Activated naive CD8-positive, alpha-beta T cell treated with anti-CD3 and anti-CD28 coated beads, Interleukin-2, amount 50 U/mL, for 24 hours (primary cell): ENCODE measurements at places on chromosomes 3 and 15.

GRCh38 chr3:71759401-71759800, 5.7 kb downstream of the GPR27 start:
- DNase-seq, result no peak

DNA sequence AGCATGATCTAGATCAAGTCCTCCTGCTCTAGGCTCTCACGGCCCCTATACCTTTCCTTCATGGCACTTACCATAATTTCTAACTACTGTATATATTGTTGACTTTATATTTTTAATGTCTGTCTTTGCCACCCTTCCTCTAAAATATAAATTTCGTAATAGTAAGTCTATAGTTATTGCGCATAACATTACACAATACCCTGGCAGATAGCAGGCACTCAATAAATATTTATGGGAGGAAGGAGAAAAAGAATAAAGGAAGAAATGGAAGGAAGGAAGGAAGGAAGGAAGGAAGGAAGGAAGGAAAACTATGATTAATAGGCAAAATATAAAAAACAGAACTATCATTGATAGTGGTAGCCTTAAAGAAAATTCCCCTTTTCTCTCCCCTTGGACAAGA, 190.3 kb upstream of the LMCD1 start:
- DNase-seq, result no peak

DNA sequence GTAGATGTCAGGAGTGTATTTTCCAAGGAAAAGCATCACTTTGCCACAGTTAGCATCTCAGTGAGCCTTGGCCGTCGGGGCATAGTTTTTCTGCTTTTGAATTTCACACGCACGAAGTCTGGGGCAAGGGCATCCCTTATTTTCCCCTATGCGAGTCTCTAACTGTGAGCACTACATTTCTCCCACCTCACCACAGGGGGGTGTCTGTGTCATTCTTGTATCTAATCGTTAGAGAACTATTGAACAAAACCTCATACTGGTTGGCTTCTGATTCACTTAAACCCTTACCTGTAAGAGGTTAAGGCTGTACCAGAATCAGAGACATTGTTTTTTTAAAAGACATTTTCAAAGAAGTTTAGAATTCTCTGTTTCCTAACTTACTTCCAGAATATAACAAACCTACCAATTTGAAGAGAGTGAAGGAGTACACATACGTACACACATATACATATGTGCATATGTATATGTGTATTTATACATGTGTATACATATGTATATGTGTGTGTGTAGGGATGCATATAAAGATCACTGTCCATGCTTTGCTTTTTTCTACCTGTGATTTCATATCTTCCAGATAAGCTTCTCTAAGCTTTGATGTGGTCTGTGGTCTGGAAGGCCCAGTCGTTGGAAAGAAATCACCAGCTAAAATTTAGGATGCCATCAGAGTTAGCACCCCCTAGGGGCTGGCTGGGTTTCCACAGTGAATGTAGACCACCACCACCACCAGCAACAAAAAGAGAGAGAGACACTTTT, 49.4 kb downstream of the MYZAP start:
- DNase-seq, result peak; percentile 22

- DNase-seq, result no peak
Measured at GRCh38 chr3:123386477-123387040, 62.3 kb downstream of the ADCY5 start.

DNA sequence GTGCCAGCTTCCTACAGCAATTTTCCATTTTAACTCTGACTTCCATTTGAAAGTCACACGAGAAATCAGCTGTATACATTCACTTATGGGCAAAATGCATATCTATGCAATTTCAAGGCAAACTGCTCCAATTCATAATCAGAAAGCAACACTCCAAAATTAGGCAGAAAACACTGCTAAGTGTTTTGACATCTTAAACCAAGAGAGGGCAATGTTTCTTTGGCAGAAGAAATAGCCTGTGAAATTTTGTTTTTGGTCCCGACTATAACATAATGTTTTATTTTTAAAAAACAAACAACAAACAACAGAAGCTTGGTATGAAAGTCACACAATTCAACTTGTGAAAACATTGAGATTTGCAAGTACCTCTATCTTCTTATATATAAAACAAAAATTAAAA, 42.6 kb downstream of the GOLIM4 start:
- no peak for DNase-seq
